Gastroesophageal sphincter (tissue), 4 donors: ENCODE measurements at places on chromosomes 1 and 21.

DNA sequence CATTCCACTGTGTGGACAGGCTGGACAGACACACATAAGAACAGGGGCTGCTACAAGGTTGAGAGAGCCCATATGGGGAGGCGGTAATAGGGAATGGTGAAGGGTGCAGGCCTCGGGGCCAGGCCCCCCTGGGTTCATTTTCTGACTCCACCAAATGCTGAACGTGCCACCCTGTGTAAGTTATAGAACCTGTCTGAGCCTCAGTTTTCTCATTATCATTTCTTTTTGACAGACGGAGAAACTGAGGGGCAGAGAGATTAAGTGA is 569.5 kb downstream of the PTPRU start:
- ATAC-seq = no peak

- ATAC-seq = no peak
These were observed 532.7 kb upstream of the OLFM3 start for GRCh38 chr1:102529446-102529845.

DNA sequence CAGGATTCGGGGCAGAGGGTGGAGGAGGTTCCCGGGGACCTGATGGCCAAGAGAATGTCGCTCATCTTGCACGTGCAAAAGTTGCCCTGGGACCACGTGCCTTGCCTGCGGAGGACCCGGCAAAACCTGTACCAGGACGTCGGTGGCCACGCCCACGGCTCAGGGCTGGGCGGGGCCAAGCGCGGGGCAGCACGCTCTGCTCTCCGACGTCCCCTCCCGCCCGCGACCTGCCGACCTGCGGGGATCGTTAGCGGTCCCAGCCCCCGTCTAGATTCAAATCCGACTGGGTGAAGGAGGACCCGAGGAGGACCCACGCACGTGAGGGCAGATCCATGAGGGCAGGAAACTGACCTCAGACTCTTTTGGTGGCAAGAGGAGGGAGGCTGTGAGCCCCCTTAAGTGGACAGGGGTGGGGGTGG is at the start of gene C1orf167:
C1orf167 (plus strand) TSS at position 206 of the 419 bp plus-strand sequence. CDS start 2,208 bp downstream, outside the sequence.
- no peak for ATAC-seq

- ATAC-seq = no peak
These were observed 10.8 kb downstream of the TMEM200B start for GRCh38 chr1:29112705-29113412.

- no peak for ATAC-seq
These were observed 145.4 kb downstream of the GREM2 start for GRCh38 chr1:240466509-240466908.

- ATAC-seq = no peak
These were observed 51.2 kb downstream of the GORAB start for GRCh38 chr1:170583186-170583585.

DNA sequence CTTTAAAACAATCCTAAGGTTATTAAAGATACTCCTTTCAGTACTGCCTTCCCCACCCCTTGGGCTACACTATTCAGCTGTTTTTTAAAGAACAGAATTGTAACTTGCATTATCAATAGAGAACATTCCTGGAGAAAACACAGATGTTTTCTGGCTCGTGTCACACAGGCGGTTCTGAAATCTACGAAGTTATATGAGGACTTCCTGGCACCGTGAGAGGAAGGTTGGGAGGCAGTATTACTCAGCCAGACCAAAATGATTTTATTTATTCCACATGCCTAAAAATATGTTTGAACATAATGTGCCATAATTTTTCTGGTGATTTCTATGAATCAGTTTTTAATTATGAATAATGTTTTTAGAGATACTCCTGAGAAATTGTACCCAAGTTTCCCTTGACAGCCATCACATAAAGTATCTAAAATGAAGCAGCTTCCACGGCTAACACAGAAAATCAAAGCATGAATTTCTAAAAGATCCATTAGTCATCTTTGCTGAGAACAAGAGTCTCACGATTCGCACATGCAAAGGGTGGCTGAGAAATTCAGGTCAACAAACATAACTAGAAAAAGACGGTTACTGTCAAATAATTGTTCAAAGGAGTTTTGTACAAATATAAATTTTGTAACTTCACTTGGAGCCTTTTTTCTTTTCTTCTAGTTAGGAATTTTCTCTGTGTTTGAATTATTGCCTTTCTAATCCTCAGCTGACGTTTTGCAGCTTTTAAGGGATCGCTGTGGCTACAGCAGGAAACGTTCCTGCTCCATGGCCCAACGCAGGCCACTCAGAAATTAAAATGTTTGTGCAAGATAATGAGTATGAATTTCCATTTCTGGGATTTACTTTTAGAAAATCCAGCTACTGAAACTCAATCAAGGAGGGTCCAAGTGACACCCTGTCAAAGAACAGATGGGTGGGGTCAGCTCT is 8.0 kb upstream of the SIM2 start:
- ATAC-seq = no peak

DNA sequence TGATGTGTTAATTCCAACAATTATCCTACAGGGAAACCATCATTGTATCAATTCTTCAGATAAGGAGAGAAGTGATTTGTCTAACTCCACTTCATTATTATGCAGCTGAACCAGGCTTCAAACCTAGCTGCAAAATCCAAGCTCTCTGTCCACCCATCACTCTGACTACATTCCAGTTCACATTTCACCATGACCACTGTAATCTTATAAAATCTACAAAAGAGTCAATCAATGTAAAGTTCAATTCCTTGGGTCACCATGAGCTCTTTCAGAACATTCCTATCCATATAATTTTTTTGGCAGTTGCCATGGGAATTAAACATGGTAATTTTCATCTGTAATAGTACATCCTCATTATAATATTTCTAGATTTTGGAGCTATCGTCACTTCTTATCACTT is 100.9 kb downstream of the PLPPR5 start:
- ATAC-seq = no peak

DNA sequence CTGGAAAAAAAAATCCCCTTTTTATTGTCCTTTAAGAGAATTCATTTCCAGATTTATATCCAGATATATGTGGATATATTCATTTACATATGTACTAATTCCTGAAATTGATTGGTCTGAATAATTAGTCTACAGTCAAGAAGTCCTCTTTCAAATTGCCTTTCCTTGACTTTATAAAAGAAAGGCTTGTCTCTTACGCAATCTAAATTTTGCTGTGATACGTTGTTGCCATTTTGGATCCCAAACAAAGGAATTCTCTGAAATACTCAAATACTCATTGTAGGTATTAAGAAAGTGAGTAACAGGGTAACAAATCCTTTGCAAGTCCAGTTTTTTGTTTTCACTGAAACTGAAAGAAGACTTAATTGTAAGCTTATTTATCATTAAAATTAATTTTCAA is 136.9 kb upstream of the KIAA1614 start:
- no peak for ATAC-seq

GRCh38 chr1:26627954-26628353 is 67.9 kb upstream of the ARID1A start:
- no peak for ATAC-seq

DNA sequence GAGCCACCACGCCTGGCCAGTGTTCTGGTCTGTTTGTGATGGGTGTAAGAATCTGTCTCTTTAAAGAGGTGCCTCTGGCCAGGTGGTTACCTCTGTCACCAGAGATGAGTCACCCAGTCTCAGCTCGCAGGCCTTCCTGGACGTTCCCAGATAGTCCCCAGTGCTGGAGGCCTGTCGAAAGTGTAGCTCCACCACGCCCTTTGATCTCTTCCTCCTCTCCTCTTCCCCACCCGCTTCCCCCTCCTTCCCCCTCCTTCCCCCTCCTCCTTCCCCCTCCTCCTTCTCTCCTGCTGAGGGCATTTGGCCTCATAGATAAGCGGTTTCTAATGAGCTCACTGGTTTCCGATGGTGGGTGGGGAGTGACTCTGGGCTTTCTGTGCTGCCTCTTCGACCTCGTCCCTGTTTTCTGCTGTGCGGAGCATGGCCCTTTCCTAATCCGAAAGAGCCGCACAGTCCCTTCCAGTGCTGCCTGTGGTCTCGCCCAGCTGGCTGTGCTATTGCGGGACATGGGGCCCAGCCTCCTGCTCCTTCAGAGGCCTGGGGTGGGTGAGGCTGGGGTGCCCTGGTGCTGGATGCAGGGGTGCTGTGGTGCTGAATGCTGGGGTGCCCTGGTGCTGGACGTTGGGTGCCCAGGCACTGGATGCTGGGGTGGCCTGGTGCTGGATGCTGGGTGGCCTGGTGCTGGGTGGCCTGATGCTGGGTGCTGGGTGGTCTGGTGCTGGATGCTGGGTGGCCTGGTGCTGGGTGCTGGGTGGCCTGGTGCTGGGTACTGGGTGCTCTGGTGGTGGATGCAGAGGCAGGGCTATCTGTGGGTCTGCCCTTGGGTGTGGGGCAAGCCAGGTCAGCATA is 19.2 kb downstream of the AGPAT3 start:
- no peak for ATAC-seq

GRCh38 chr1:40841602-40842001 is 20.6 kb downstream of the CITED4 start:
- no peak for ATAC-seq

DNA sequence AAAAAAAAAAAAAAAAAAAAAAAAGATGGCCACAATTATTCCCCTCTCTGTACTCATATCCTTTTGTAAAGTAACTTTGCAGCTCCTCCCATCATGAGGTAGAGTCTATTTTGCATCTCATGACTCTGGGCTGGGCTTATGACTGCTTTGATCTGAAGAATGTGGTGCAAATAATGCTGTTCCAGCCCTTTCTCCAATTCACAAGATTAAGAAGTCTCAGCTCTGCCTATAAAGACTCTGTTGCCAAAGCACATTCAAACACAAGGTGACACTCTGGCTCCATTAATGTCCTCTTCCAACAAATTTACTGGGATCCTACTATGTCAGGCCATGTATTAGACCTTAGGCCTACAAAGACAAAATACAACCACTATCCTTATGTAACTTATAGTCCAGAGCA is 64.8 kb upstream of the PTCH2 start:
- ATAC-seq = no peak

DNA sequence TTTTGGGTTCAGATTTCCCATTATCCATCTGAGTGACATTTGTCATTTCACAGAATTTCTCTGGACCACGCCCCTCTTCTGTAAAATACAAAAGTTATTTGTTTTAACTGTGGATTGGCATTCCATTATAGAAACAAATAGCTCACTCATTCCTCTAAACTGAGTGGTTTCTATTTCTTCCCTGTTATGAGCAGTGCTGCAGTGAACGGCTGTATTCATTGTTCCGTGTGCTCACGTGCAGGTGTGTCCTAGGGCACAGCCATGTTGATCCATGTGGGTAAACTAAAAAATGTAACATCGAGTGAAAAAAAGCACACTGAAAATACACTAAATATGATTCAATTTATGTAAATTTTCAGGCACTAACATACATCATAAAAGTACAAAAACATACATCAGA is 27.0 kb upstream of the IL12RB2 start:
- no peak for ATAC-seq

GRCh38 chr1:147771226-147772125 is 11.1 kb upstream of the GJA5 start:
- ATAC-seq = peak; percentile 16

DNA sequence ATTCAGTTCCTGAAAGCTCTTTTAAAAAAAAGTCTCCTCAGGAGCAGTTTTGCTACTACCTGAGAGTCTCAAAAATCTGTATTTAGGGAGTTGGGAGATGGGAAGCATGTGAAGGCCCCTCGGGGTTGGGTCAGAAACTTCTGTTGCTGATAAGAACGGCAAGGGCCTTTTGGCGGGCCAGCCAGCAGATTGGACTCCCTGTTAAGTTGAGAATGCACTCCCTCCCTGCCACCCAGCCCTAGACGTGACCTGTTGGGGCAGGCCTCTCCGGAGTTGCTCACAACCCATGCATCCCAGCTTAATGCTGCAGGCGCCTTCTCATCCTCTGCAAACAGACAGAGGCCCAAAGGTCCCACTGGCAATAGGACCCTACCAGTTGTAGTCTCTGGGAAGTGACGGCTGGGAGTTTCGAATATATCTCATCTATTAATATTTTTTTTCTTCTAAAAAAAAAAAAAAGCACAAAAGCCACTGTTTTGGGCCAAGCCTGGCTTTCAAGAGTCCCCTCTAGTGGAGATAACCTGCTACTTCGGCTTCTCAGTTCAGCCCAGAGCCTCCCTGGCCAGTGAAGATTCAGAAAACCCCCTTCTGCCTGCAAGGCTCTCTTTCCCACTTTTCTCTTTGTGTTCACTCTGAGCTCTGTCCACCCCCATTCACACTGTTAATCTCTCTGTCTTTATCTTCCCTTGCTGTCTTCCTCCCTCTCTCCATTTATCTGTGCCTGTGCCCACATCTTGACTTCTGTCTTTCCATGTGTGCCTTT is 5.3 kb downstream of the PLXNA2 start:
- no peak for ATAC-seq

GRCh38 chr1:182786223-182786994 is 3.2 kb upstream of the NPL start:
- no peak for ATAC-seq

DNA sequence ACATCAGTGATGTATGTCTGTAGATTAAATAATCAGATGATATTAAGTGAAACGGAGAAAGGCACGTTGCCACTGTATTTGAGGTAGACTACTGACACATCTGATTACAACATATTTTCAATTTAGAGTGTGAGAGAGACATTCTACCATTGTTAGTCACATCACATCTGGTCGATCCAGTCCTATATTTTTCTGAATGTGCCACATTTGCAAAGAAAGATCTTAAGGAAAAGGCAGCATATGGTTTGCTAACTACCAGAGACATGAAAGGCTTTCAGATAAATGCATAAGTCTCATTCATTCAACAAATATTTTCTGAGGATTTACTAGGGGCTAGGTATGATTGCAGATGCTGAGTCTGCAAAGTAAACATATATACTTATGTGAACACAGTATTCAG is 114.3 kb upstream of the RUNX1 start:
- no peak for ATAC-seq

DNA sequence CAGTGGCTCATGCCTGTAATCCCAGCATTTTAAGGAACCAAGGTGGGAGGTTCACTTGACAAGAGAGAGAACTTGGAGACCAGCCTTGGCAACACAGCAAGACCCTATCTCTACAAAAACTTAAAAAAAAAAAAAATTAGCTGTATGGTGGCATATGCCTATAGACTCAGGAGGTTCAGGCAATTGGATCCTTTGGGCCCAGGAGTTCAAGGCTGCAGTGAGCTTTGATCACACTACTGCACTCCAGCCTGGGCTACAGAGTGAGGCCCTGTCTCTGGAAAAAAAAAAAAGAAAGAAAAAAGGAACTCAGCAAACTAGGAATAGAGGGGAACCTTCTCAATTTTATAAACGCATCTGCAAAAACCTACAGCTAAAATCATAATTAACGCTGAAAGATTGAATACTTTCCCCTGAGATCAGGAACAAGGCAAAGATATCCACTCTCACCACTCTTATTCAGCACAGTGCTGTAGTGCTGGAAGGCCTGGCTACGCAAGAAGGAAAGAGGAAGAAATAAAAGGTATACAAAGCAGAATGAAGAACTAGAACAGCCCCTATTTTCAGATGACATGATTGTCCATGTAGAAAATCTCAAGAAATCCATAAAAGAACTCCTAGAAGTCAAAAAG is 21.6 kb downstream of the HSF2BP start:
- ATAC-seq = no peak

DNA sequence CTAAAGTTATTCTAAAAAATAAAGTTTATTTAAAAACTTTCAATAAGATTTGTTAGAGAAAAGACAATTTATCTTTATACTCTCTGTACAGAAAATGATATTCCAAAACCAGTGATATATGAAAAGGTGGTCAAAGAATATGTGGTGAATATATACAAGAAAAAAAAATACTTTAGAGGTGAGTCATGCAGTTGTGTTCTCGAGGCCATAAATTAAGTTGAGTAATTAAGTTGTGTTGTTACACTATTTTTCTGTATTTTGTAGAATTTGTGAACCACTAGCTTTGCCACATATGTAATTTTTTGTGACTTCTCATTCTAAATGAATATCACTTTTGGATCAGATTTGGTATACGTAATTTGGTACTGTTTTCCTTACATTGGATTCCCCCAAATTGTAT is 23.6 kb upstream of the DUSP10 start:
- no peak for ATAC-seq

- ATAC-seq = no peak
These were observed 24.2 kb upstream of the ATP6V1G3 start for GRCh38 chr1:198564716-198565115.
